NCI-H510A (cell line): ENCODE measurements at places on chromosomes 1 and 21.

- no peak for DNase-seq
Measured at GRCh38 chr1:234769986-234770795, 160.2 kb upstream of the IRF2BP2 start.

DNA sequence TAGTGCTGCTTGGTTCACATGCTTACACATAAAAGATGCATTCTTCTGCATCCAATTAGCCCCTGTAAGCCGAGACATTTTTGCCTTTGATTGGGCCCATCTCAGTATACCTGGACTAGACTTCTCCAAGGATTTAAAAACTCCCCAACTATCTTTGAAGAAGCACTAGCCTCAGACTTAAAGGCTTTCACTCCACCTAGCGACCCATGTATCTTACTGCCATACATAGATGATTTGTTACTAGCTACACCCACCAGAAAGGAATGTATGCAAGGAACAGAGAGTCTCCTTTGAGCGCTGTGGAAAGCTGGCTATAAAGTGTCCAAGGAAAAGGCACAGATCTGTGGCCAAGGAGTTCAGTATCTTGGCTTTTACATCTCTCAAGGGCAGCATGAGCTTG is 91.7 kb downstream of the LIPI start:
- no peak for DNase-seq

- DNase-seq, result no peak
Measured at GRCh38 chr1:218969006-218969405, 204.7 kb upstream of the LYPLAL1 start.

GRCh38 chr1:71276466-71276865 is 195.6 kb upstream of the ZRANB2 start:
- no peak for DNase-seq

- DNase-seq, result no peak
Measured at GRCh38 chr1:47598357-47598756, 160.5 kb downstream of the FOXD2 start.

- DNase-seq, result no peak
Measured at GRCh38 chr1:46278807-46279206, 24.6 kb downstream of the LRRC41 start.

DNA sequence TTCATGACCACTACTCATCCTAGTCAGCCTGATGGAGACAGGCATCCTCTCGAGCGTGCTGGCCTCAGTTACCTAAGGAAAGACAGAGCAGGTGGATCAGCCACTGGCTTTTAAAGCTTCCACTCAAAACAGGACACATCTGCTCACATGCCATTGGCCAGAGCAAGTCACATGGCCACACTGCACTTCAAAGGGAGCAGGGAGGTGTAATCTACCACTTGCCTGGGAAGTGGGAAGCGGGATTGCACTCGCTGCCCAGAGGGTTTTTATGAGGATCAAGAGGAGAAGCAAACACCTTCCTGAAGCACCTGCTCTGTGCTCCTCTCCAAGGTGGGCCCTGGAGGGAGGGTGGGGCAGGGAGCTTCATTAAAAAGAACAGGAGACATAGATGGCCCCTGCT is 108.0 kb downstream of the TAS1R2 start:
- DNase-seq, result no peak

DNA sequence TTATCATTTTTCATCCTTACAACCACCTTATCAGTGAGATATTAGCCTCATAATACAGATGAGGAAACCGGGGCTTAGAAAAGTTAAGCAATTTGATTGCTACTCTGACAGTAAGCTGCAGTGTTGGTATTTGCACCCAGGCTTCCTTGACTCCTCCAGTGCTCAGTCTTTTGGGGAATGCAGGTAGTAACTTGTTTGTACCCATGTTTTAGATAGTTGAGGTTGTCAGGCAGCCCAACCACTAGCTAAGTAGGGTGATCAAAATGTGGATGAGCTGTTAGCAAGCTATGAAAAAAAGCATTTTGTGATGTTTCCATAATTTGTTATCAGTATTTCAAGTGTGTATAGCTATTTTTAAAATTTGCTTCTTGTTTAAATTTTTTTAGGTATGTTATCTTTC is 80.8 kb downstream of the SASS6 start:
- no peak for DNase-seq
